Aorta (tissue), 5 donors: ENCODE measurements at places on chromosomes 1 and 21. TPM values are rescaled to one million over a fixed set of nuclear protein-coding genes. Genes with fewer than 3 reads are reported as not detected.

The DIRAS3 gene
- 2.2 TPM for total RNA-seq

- peak; percentile 5 for DNase-seq
These were observed 18.8 kb downstream of the TMCC2 start for GRCh38 chr1:205246351-205247119.

DNA sequence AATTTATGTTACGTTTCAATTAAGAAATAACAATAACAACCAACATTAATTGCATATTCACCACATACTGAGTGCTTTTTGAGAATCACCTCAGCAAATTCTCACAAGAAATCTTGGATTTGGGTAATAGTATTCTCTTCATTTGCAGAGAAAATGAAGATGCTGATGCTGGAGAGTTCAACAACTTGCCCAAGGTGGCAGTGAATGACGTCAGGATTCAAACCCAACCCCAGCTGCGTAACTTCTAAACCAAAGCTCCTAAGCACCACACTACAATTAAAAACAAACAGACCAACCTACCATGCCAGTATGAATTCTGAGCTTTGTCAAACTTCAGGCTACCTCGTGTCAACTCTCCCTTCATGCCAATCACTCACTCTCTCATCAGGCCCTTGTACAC is 46.7 kb upstream of the GJB5 start:
- DNase-seq, result no peak

DNA sequence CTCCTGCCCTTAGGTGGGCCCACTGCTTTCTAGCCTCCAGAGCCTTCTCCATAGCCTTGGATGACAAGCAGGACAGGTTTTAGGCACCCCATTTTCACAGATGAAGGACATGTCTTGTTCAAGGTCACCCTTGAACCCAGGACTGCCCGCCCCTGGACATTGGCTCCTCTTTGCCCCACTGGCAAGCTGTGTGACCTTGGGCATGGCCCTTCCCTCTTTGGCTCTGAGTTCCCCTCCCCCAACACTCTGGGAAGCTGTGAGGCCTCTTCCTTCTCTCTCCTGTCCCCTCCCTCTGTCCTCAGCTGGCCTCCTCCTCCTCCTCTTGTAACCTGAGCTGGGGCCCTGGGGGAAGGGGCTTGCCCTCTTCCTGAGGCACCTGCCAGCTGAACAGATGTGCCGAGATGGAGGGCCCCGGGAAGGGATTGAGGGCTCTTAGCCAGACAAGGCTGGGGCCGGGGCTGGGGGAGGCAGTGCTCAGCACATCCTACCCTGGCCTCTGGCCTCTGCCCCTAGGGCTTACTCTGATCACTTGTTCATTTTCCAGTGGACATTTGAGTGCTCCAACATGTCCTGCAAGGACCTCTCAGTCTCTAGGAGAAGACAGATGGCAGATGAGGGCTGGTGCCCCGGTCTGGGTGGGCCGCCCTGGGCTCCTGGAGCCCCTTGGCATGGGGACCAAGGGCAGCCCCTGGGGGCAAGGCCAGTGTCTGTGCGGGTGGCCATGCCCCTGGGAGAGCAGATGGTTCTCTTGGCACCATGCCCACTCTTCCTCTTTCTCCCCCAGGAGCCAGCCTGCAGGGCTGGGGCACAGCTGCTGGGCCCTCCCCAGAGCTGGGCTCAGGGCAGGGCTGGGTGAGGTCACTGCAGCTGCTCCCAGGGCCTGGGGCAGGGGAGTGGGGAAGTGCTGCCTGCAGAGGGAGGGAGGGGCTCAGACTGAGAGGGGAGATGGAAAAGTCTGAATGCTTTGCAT is 10.7 kb downstream of the FOXO6 start:
- DNase-seq, result peak; percentile 67

- no peak for DNase-seq
These were observed 11.6 kb upstream of the GOLPH3L start for GRCh38 chr1:150708595-150708994.
